ENCODE measurements at places on chromosomes 7 and 10.

GRCh38 chr7:23065974-23066373, 39.6 kb upstream of the KLHL7 start:
- peak; percentile 46 for DNase-seq

DNA sequence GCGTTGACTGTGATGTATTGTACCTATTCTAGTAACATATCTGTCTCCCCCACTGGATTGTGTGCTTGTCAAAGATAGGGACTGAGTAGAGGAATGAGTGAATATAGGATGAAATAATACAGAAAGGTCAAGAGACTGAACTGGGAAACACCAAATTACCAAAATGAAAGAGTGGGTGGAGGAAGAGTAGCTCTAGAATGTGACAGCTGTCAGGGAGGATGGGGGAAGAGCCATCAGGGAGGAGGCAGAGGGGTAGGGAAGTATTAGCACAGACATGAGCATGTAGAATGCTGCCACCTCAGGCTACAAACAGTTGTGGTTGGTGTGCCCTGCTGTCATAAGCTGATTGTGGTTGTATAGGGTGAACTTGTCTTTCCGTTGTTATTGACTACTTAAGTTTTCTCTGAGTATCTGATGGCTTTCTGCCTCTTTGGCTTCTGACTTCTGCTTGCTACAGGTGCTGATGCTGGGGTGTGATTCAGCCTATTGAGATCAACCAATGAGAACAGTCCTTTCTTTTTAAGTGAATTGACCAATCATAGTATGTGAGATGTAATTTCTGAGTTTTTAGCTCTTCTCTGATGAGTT, 5.6 kb downstream of the CCSER2 start:
- peak; percentile 45 for DNase-seq

DNA sequence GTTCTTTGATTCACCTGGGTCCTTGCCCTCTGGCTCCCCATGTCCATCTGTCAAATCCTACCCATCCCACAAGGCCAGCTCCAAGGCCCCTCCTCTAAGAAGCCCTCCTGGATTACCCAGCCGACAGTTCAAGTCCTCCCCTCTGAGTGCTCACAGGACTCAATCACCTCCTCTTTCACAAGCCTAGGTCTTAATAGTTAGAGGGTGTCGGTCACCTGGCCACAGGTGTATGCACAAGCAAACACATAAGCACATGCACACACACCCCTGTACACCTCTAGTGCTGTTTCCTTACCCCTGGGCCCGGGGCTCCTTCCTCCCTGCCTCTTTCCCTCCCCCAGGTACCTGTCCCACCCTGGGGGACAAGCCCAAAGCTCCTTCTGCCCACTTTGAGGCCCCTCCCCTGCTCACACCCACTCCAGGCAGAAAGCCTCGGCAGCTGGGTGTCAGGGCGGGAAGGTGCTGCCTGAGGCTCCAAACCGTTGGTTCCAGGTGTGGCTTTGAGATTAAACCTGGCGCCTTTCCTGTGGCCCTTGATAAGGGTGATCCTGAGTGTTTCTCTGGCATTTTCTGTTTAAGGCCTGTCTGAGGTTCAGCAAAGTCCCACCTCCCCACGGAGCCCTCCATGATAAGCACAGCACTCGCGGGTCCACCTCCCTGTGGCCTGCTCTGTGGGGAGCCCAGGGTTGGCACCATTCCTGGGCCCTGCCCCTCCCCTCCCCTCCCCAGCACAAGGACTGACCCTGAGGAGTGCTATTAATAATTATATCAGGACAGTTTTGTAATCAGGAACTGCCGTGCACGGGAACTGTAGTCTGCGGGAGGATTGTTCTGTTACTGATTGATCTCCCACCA, 14.6 kb upstream of the AQP1 start:
- no peak for DNase-seq

DNA sequence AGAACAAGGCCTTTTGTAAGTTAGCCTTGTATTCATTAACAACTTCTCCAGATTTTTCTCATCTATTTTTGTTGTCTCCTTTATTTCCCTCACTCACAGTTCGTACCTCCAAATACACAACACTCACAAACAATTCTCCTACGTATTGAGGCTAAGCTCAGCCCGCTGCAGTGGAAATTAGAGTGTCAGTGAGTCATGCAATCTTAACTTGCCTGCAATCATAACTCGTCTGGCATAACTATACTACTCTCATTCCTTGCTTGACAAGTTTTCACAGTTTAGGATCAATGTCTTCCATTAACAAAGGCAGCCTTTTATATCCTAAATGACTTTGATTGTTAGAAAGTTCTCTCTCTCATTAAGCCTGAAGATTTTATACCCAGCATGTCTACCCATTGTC, 23.8 kb downstream of the TMEM196 start:
- peak; percentile 35 for DNase-seq

DNA sequence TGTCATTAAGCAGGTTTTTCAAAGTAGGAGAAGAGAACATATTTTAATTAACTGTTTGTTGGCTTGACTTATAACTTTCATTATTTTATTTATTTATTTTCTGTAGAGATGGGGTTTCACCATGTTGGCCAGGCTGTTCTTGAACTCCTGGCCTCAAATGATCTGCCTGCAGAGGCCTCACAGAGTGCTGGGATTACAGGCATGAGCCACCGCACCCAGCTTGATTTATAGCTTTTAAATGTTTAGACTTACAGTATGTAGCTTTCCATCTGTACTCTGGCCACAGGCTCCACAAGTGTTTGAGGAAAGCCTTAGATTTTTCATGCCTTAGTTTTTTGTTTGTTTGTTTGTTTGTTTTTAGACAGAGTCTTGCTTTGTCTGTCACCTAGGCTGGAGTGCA, 72.7 kb upstream of the IFRD1 start:
- DNase-seq = no peak

- no peak for DNase-seq
Observed at GRCh38 chr7:24425664-24426063, 141.7 kb downstream of the NPY start.

- DNase-seq = no peak
Observed at GRCh38 chr10:126497672-126498071, 109.4 kb upstream of the ADAM12 start.

DNA sequence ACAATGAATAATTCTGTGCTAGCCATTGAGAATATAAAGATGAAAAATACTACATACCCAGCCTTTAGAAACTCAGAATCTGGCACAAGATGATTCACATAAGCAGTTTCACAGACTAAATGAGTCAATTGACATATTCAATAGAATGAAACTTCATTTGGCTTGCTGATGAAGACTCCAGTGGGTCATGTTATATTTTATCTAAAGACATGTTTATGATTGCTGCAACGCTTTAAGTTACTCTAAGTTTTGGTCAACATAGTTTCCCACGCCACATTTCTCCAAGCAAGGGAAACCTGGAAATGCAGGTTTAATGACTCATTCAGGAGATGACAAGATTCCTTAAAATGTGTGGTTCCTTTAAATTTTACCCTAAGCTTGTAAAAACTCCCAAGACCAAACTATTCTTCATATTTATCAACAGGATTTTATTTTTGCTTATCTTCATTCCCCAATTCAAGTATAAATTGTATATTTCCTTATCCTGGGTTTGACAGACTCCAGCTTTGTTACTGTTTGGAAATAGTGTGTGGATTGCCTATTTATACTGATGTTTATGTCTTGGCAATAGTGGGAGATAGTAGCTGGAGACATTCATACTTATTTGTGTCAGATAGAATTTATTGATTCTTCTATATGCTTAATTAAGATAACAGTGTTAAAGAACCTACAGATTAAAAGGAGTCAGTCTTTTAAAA, 6.6 kb downstream of the SEMA3A start:
- DNase-seq = peak; percentile 57

GRCh38 chr7:20219446-20220292, 2.5 kb upstream of the MACC1 start:
- DNase-seq = peak; percentile 94

GRCh38 chr10:132632091-132632561, 94.5 kb downstream of the INPP5A start:
- DNase-seq = no peak

GRCh38 chr7:47602272-47603004, 20.5 kb upstream of the TNS3 start:
- DNase-seq = no peak

DNA sequence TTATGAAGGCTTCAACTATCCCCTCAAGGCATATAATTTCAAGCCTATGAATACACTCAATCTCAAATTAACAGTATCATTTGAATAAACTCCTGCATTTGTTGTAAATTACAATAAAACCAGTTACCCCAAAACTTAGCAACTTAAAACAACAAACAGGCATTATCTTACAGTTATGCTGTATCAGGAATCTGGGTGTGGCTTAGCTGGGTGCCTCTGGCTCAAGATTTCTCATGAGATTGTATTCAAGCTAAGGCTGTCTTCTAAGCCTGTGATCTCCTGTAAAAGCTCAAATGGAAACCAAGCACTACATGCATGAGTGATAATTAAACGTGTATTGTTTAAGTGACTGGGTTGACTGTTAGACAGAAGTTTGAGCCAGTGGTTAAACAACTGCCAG, 341.0 kb upstream of the PHF14 start:
- DNase-seq = no peak

- no peak for DNase-seq
Observed at GRCh38 chr10:75103881-75104686, 7.4 kb upstream of the SAMD8 start.

DNA sequence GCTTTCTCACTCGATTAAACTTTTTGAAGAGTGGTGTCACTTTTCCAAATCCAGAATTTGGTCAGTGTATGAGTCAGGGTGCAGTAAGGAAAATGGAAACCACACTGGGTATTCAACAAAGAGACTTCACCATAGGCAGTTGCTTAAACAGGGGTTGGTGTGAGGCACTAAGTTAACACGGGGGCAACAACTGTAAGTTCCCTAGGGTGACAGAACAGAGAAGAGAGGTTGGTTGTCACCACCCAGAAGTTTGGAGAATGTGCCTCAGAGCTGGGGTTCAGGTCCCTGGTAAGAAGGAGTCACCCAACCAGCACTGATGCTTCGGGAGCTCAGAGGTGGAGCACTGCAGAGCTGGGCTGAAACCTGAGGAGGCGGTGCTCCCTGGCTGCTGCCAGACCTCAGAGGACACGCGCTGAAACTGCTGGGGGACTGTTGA, 170.4 kb downstream of the ARID5B start:
- DNase-seq = no peak

- no peak for DNase-seq
Observed at GRCh38 chr10:11104772-11105675, 87.4 kb downstream of the CELF2 start.

DNA sequence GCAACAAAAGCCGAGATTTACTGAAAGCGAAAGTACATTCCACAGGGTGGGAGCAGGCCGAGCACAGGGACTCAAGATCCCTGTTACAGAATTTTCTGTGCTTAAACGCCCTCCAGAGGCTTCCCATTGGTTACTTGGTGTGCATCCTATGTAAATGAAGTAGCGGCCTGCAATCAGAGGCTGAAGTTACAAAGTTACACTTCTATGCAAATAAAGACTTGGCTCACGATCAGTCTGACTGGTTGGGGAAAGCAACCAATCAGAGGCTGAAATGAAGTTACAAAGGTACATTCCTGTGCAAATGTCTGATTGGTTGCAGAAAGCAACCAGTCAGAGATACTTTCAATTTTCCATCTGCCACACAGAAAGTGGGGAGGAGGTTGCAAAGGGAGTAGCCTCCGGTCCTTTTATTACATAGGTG, 4.1 kb downstream of the ACBD7 start:
- DNase-seq = peak; percentile 100

DNA sequence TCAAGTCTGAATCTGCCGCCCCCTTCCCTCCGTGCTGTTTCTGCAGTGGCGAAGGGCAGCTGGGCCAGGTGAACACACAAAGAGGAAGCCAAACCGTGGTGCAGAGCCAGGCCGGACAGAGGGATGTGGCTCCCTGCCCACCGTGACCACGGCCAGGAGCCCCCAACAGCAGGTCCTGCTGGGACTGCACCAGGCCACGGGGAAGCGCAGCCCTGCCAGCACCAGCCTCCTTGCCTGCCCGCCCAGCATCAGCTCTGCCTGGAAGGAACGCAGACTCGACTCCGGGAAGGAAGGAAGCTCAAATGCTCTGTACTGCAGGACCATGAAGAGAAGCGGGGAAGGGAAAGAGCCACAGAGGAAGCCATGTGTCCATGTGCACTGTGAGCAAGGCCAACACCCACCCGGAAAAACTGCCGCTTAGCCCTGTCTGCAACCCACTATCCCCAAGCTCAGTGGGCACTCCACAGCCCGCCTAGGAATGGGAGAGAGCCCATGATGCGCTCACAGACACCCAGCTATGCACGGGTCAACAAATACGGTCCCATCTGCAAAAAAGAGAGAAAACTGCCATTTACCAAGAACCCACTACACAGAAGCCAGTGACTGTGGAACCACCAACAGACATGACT, 19.0 kb downstream of the GPER1 start:
- no peak for DNase-seq

DNA sequence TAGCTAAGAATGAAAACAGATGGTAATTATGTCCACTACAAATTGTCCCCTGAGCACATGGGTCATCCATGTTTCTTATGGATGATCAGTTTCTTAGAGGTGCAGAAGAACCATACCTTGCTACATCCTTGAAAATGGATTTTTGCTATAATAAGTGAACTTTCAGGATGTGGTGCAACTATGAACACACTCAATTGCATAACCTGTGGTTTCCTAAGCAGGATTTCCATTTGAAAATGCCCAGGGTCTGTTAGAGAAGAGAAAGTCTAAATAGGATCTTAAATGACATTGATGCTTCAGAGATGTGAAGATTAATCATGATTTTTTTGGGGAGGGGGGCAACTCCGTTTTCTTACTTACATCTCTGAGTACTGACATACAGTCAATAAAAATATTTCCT, 39.6 kb upstream of the CACNB2 start:
- DNase-seq = peak; percentile 51

DNA sequence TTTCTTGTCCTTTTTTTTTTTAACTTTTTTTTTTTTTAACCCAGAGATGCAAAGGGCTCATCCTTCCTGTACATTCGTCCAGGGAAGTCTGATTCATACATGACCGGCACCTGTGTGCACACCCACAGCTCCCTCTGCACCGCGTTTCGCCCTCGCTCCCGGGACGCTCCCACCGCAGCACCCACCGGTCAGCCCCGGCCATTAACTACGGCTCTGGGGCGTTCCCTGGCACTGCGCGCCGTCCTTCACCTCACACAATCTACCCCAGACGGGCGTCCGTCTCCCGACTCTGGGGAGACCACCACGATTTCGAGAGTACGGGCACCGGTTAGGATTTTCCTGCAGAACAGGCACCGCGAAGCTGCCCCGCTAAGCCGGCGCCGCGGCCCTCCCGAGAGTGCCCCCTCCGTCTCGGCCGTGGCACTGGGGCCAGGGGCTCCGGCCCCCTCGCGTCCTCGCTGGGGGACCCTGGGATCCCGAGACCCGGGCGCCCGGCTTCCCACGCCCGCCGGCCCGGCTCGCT, 452 bp downstream of the ATE1 start:
- DNase-seq = peak; percentile 63
